Ascending aorta (tissue), 2 donors: ENCODE measurements at places on chromosomes 3 and 15. TPM values are rescaled to one million over a fixed set of nuclear protein-coding genes. Genes with fewer than 3 reads are reported as not detected.
A peak's percentile ranks its signal among the peaks of the same experiment; 100 is the strongest.

- H3K27me3 ChIP-seq: no peaks in the 10 kb centered on the region
- H3K4me1 ChIP-seq: no peaks in the 10 kb centered on the region
- H3K36me3 ChIP-seq: no peaks in the 10 kb centered on the region
- H3K27ac ChIP-seq: no peak overlapping the region
- DNase-seq: no peak
Measured at GRCh38 chr3:193833592-193833991, 240.6 kb downstream of the OPA1 start.

TBCCD1 gene
- 6.4 TPM for total RNA-seq

DNA sequence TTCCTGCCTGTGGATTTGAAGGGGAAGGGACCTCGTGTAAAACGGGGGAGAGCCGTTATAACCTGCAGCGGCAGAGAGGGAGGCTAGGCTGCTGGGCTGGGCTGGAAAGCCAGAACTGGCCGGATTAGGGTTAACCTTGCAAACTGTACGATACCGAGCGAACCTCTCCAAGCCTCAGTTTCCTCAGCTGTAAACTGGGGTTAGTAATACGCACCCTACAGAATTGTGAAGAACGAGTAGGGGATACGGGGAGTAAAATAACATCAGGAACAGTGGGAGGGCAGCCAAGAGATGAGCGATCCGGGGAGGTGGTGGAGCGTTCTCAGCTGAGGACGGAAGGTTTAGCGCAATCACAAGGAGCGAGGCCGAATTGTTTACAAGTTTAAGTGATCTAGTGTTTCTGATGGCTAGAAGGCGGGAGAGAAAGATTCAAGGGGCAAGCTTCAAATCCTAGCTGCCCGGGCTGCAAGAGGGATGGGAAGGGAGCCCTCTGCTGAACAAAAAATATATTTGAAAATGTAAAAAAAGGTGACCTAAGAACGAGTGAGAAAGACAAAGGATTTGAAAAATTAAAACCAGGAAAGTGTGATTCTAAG lies 768 bp upstream of the SEMA5B start:
- H3K4me1 ChIP-seq: peaks cover 13% of the 10 kb centered on the region
- no peak for DNase-seq
- H3K27me3 ChIP-seq: no peaks in the 10 kb centered on the region
- peak overlapping the region; percentile 65 for H3K4me3 ChIP-seq
- H3K27ac ChIP-seq: no peak overlapping the region

SRGAP3 gene
- total RNA-seq: 1.6 TPM

DNA sequence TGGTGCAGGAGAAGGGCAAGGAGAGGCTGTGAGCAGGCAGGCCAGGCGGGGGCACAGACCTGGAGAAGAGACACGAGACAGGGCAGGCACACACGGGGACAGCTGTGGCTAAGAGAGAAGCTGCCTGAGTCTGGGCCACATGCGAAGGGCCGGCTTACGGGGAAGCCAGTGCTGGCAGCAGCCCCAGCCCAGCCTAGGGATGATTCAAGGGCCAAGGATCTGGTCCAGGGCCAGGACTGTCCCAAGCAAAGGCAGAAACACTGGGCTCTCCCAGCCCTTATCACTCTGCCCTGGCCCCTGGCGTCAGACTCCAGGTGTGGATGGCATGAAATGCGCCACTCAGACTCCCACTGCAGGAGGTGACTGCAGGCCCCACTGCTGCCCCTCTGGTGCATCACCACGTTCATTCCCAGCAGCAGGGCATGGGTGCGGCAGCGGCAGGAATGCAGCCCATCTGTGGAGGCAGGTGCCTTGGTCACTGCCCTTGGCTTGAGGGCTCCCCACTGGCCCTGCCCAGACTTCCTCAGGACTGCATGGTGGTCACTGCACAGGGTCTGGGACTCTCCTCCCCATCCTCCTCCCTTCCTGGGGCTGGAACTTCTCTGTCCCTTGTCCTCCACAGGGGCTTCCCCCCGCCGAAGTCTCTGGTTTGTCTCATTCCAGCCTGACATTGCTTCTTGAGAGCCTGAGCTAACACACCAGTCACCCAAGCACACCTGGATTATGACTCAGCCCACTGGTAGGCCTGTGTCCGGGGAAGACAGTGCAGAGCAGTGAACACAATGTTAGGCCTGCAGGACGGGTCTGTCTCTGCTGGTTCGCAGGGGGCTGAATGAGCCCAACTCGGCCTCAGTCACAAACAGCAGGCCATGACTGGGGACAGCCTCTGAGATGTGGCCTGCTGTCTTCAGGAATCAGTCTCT lies 69.3 kb downstream of the TBC1D2B start:
- no peak for DNase-seq
- no peaks in the 10 kb centered on the region for H3K27me3 ChIP-seq
- H3K27ac ChIP-seq: no peak overlapping the region
- H3K4me1 ChIP-seq: peaks cover 35% of the 10 kb centered on the region
- H3K4me3 ChIP-seq: no peak overlapping the region
- peaks cover 70% of the 10 kb centered on the region for H3K36me3 ChIP-seq

DNA sequence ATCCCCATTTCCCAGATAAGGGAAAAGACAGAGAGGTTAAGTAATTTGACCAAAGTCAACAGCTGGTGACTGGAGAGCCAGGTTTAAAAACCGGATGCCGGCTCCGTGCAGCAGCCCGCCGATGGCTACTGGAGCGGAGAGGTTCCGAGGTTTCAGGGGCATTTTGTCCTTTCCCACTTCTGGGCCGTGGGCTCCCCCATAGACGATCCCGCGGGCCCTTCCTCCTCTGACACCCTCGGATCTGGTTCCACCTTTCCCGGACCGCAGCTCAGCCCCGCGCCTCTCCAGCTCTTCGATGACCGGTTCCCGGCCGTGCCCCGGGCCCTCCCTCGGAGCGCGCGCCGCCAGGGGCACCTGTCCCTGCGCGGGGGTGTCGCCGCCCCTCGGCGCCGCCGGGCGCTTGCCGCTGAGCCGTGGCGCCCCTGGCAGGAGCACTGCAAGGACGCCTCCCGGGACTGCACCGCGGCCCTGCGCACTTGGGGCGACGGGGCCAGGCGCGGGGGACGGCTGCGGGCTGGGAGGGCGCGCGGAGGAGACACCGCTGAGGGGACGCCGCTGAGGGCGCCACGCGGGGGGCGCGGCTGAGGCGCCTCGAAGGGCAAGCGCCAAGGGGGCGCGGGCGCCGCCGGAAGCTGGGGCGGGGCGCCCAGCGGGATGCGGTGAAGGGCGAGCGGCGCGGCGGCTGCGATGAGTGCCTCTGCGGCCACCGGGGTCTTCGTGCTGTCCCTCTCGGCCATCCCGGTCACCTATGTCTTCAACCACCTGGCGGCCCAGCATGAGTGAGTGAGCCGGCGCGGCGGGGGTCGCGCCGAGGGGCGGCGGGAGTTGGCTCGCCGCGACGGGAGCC lies at the start of gene TM6SF1:
TSS of gene TM6SF1 (plus strand) at position 652 of the 847 bp plus-strand sequence. CDS start at position 688, 36 bp downstream.
- H3K36me3 ChIP-seq: no peaks in the 10 kb centered on the region
- H3K4me3 ChIP-seq: peak within 1 kb of the TSS; percentile 68
- no peaks in the 10 kb centered on the region for H3K27me3 ChIP-seq
- peaks cover 7% of the 10 kb centered on the region for H3K4me1 ChIP-seq
- H3K27ac ChIP-seq: peak within 1 kb of the TSS; percentile 38

NRG4 gene
- not detected for total RNA-seq

DNA sequence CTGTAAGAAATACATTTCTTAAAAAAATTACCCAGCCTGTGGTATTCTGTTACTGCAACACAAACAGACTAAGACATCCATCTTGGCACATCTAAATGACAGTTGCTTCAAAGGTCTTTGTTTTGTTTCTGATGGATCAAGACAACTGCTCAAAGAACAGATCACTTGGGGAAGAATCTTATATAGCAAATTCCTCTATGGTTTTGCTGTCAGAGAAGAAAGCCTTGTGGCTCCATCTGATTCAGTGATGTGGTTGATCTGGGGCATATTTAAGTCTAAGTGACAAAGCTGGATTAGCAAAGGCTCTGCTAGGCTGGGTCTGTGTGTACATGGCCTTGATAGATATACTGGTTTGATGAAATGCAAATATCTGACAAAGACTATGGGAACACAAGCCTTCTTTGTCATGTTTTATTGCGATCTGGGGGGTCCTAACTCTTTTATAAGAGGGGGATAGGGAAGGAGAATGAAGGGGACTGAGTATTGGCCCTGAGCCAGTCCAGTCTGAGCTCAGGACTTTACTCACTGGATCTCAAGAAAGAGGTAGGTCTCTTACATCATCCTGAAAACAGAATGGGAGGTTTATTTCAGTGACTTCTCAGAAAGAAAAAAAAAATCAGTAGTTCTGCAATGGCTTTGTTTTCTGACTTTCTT lies 14.3 kb upstream of the LIMD1 start:
- no peaks in the 10 kb centered on the region for H3K36me3 ChIP-seq
- H3K4me1 ChIP-seq: peaks cover 11% of the 10 kb centered on the region
- H3K27ac ChIP-seq: no peak overlapping the region
- no peaks in the 10 kb centered on the region for H3K27me3 ChIP-seq
- DNase-seq: no peak

DNA sequence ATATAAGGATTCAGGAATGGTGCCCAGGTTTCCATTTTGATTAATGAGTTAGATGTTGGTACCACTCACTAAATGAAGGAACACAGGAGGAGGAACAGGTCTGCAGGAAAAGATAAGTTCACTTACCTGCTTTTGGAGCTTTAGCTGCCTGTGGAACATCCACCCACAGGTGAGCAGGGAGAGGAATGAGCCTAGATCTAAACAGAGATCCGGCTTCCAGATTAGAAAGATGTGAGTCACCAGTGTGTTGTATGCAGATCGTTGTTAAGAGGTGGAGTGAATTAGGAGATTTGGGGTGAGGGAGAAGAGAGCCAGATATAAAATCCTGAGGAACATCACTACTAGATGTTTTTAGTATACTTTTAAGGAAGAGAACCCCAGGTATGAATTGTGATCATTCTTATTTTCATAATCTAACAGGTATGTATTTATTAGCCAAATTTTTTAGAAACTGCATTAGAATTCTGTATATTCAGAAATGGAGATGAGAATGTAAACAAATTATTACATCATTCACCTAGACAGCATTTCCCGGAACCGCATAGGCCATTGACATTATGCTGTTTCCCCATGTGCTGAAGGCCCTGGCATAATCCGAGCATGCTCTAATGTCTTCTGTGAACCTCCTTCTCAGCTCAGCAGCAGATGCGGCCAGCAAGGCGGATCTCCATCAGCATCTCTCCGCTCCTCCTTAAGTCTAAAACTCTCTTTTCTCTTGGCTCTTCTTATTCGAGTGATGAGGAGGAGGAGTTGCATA lies 118.2 kb downstream of the KLHL25 start:
- no peak overlapping the region for H3K27ac ChIP-seq
- H3K36me3 ChIP-seq: peaks cover 29% of the 10 kb centered on the region
- no peak overlapping the region for H3K4me3 ChIP-seq
- DNase-seq: no peak

GRCh38 chr15:53758412-53758811 lies 1.1 kb downstream of the WDR72 start:
- H3K4me3 ChIP-seq: no peak overlapping the region
- H3K27ac ChIP-seq: no peak overlapping the region
- no peaks in the 10 kb centered on the region for H3K4me1 ChIP-seq
- H3K36me3 ChIP-seq: no peaks in the 10 kb centered on the region
- DNase-seq: no peak

DNA sequence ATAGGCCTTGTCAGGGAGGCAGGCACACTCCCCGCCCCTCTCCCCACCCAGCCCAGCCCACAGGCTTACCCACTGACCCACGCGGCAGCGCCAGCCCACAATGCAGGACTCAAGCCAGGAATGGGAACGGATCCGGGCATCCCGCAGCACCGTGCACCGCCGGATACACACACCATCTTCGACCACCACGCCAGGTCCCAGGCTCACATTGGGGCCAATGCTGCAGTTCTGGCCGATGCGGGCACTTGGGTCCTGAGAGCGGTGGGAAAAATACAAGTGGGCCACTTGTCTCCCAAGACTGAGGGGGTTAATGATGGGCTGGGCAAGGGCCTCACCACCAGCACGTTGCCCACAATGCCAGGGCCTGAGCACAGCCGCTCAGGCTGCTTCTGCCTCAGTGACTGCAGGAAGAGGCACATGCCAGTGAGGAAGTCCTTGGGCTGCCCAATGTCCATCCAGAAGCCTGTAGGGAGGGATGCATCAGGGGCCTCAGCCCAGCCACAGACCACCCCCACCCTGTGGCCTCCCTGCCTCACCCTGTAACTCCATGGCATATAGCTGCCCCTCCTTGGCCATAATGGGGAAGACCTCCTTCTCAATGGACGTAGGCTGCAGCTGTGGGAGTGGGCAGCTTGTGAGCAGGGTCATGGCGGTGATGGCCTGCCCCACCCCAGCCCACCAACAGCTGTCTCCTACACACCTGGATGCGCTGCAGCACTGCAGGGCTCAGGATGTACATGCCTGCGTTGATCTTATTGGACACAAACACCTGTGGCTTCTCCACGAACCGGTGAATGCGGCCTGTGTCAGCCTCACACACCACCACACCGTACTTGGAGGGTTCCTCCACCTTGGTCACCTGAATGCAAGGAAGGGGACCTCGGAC lies 1.6 kb downstream of the GMPPB start:
- H3K4me3 ChIP-seq: peak overlapping the region; percentile 98
- H3K27me3 ChIP-seq: no peaks in the 10 kb centered on the region
- H3K4me1 ChIP-seq: peaks cover 24% of the 10 kb centered on the region

GPR87 gene
- not detected for total RNA-seq

- no peak for DNase-seq
- H3K27ac ChIP-seq: no peak overlapping the region
Measured at GRCh38 chr3:197613199-197613598, 57.4 kb upstream of the BDH1 start.

DLG1 gene
- total RNA-seq: 31.0 TPM

DNA sequence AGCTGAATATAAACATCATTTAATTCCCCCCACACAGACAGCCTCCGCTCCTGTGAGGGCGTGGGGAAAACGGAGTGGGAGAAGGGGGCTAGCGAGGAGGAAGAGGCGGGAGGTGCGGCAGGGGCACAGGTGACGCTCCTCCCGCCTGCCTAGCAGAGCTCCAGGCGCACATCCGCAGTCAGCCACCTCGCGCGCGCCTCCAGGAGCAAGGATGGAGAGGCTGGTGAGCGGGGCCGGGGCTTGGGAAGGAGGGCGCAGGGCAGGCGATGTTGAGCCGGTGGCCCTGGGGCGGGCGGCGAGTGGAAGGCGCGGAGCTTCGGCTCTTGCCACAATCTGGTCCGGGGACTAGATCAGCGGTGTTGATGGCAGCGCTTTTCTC lies at the start of gene CD200:
TSS of gene CD200 (plus strand) at position 155 of the 379 bp plus-strand sequence. CDS start at position 212, 57 bp downstream.
- peak within 1 kb of the TSS; percentile 95 for H3K27ac ChIP-seq
- peak within 1 kb of the TSS; percentile 75 for H3K4me3 ChIP-seq
- peak; percentile 85 for DNase-seq
- H3K36me3 ChIP-seq: no peaks in the 10 kb centered on the region
- no peaks in the 10 kb centered on the region for H3K4me1 ChIP-seq

- no peaks in the 10 kb centered on the region for H3K4me1 ChIP-seq
- DNase-seq: no peak
- H3K4me3 ChIP-seq: no peak overlapping the region
- no peaks in the 10 kb centered on the region for H3K27me3 ChIP-seq
Measured at GRCh38 chr15:40182358-40183029, 21.6 kb downstream of the BUB1B start.

DNA sequence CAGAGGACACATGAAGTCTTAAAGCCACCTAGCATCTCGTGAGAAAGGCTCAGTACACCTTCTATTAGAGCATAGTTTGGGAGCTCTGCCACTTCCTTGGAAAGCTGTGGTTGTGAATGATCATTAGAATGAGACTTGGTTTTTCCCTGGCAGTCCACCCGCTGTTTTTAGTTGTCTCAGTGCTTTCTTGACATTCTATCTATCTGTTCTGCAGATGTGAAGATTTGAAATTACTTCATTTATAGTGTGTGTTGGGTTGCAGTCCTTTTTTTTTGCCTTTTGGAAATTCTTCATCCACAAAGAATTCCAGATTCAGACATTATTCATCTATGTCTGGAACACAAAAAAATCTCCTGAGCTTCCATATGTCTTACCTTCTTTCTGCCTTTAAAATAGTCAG lies 23.7 kb downstream of the PPP2R3A start:
- H3K27me3 ChIP-seq: no peaks in the 10 kb centered on the region
- H3K4me3 ChIP-seq: no peak overlapping the region
- DNase-seq: no peak
- no peaks in the 10 kb centered on the region for H3K36me3 ChIP-seq
